ENCODE measurements at places on chromosomes 11 and 22.

GRCh38 chr11:63574856-63575602 is 11.8 kb upstream of the PLAAT2 start:
- DNase-seq: no peak

DNA sequence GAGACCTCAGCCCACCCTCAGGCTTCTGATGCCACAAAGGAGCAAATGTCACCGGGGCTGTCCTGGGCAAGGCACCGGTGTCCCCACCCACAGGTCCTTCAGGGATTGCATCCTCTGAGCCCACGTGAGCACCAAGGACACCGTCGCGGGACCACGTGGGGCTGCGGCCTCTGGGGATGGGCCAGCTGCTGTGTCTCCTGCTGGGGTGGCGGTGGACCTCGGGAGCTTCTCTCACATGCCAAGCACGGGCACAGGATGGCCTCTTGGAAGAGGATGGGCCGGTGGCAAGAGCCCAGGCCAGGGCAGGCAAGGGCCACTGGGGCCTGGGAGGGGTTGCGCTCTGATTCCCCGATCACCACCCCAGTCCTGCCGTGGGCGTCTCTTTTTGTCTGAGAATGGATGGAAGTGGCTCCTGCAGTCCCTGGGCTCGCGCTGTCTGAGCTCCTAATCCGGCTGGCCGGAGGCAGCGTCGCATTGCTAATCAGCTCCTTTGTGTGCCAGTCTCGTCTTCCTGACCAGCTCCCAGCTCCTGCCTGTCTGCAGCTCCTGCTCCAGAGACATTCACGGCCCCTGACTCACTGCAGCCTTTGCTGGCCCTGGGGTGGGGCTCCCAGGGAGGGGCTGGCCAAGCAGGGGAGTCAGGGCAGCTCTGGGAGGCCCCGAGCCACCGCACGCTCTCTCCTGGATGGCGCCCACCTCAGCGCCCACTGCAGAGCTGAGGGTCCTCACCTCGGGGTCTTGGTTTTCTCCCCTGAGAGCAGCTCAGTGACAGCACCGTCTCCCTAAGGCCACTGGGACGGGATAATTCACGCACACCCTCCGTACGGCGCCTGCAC is 146.7 kb downstream of the CTTN start:
- DNase-seq: no peak

GRCh38 chr22:23801238-23801821 is 14.6 kb downstream of the SMARCB1 start:
- DNase-seq: no peak

- no peak for DNase-seq
These were observed 38.7 kb upstream of the ELF5 start for GRCh38 chr11:34552270-34552669.

Data from activated gamma-delta T cell treated with Interleukin-2 at 50 U/mL for 16 hours (primary cell).